Activated naive CD8-positive, alpha-beta T cell treated with anti-CD3 and anti-CD28 coated beads, Interleukin-2, amount 50 U/mL, for 24 hours (primary cell): ENCODE measurements at places on chromosomes 7 and 10.

GRCh38 chr10:987620-987869, 689 bp upstream of the GTPBP4 start:
- DNase-seq = no peak

- no peak for DNase-seq
Observed at GRCh38 chr7:138755842-138756590, 41.8 kb upstream of the TMEM213 start.

GRCh38 chr7:143049362-143049761, 2.8 kb upstream of the OR6V1 start:
- DNase-seq = no peak

DNA sequence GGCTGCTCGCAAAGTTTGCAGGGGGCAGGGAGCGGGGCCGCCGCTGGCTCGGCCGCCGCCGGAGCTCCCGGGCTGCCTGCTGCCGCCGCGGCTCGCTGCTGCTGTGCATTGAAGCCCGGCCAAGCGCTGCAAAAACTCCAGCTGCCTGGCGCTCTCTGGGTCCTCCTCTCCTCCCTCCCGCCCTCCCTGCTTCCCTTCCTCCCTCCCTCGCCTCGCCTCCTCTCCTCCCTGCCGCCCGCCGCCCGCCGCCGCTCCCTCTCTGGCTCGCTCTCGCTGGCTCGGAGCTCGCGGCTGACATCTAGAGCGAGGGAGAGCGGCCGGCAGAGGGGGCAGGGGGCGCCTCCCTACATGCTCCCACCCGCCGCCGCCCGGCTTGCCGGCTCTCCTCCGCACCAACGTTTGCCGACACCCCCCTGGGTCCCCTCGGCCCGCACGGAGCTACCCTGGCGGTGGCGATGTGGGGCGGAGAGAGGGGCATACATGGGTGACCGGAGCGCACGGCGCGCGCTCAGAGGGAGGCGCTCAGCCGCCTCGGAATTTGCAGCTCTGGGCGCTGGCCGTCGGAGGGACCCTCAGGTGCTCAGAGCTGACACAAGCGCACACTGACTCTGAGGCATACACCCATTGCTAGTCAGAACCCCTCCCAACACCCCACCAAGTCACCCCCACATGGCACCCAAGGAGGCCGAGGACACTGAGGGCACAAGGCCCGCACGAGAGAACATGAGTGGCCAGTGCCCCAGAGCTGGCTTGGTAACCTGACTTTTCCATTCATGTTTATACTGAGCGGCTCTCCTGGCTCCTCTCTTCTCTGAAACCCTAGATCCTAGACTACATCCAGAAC, 1.2 kb upstream of the PLXNA4 start:
- DNase-seq = no peak

GRCh38 chr7:107405559-107405958, 64.3 kb upstream of the GPR22 start:
- no peak for DNase-seq

DNA sequence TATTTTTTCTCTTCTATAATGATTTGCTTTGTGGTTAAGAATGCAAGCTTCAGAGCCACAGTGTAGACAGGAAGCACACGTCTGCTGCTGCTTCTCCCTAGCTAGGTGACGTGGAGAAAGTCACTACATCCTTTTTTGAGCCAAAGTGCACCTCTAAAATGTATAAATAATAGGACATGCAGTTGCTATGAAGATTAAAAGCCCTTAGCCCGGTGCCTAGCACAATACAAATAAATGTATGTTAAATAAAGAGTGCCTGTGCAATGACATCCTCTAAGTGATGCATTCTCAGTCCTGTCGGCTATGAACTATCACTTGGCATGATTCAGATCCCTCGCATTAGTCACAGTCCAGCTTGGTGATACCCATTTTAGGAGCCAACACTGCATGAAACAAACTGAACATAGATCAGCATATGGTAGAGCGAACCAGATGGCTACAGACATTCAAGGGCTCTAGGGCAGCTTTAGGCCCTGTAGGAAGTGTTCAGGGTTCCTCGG, 4.8 kb upstream of the TRDMT1 start:
- DNase-seq = no peak

GRCh38 chr10:44316187-44316921, 68.5 kb downstream of the CXCL12 start:
- DNase-seq = peak; percentile 22

DNA sequence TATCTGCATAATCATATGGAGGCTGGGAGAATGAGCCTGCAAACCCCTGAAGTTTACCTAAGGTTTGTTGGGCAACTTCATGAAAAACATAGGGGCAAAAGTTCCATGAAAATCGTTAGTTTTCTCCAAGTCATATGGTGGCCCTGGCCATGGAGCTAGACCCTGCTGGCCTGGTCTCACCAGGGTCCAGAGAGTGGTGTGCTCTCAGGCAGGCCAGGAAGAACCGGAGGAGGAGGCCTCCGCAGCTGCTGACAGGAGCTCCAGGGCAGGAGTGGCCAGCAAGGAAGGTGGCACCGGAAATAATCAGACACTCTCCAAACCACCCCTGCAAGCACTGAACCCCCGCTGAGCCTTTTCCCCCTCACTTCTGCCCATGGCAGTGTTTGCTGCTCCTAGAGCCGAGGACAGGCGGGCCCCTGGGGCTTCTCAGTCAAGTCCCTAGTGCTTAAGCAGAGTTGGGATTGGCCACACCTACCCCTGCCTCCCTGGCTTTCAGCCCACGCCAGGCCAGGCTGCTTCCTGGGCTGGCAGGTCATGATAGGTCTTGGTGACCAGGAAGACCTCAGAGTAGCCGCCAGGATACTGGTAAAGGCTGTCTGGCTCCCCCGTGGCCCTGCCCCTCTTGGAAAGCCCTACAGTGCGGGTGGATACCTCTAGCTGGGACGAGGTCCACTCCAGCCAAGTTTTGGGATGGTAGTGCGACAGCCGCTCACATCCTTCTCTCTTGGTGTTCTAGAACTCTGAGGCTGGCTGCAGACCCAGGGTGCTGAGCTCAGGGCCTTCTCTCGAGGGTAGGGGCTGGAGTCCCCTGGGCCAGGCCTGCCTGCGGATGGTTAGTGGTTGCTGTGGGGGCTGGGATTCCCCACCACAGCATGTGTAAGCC, 242.8 kb downstream of the MGMT start:
- DNase-seq = no peak

- DNase-seq = no peak
Observed at GRCh38 chr10:114095559-114096337, 52.1 kb downstream of the ADRB1 start.

GRCh38 chr7:134071355-134072331, 55.5 kb upstream of the LRGUK start:
- DNase-seq = no peak

DNA sequence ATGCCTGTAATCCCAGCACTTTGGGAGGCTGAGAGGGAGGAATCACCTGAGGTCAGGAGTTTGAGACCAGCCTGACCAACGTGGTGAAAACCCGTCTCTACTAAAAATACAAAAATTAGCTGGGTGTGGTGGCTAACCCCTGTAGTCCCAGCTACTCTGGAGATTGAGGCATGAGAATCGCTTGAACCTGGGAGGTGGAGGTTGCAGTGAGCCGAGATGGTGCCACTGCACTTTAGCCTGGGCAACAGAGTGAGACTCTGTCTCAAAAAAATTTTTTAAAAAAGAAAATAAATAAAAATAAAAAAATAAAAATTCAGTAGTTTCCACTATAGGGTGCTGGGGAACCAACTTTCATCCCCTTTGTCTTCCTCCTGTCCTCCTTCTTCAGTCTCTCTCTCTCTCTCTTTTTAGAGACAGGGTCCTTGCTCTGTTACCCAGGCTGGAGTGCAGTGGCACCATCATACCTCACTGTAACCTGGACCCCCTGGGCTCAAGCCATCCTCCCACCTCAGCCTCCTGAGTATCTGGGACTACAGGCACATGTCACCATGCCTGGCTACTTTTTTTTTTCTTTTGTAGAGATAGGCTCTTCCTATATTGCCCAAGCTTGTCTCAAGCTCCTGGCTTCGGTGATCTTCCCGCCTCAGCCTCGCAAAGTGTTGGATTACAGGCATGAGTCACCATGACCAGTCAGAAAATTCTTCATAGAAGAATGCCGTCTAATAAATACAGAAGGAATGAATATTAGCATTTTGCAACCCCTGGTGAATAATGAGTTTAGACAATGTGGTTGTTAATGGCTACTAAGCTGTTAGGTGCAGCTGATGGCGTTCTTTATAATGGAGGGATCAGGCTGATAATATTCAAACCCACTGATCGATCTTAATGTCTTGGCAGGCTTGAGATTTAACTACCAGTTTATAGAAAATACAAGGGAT, 20.6 kb downstream of the RBM20 start:
- no peak for DNase-seq

GRCh38 chr7:22441157-22441556, 58.8 kb downstream of the STEAP1B start:
- DNase-seq = no peak

- DNase-seq = no peak
Observed at GRCh38 chr10:98377001-98377400, 38.0 kb downstream of the PYROXD2 start.

DNA sequence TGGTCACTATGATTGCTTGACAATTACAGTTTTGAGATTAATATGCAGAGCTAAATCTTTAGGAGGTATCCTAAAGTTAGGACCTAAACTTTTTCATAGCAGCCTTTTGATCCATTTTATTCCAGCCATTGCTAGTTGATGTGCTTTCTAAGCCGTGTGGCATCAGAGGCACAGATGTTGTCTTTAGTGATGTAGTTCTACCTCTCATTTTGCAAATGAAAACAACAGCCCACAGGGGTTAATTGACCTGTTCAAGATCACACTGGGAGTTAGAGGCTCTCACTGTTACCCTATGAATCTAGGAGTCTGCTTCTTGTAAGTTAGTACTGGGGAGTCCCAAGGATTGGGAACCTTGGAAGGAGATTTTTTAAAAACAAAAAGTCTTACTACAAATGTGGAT, 10.6 kb downstream of the AUTS2 start:
- no peak for DNase-seq

- no peak for DNase-seq
Observed at GRCh38 chr10:9175200-9175599, 1120.7 kb downstream of the GATA3 start.

DNA sequence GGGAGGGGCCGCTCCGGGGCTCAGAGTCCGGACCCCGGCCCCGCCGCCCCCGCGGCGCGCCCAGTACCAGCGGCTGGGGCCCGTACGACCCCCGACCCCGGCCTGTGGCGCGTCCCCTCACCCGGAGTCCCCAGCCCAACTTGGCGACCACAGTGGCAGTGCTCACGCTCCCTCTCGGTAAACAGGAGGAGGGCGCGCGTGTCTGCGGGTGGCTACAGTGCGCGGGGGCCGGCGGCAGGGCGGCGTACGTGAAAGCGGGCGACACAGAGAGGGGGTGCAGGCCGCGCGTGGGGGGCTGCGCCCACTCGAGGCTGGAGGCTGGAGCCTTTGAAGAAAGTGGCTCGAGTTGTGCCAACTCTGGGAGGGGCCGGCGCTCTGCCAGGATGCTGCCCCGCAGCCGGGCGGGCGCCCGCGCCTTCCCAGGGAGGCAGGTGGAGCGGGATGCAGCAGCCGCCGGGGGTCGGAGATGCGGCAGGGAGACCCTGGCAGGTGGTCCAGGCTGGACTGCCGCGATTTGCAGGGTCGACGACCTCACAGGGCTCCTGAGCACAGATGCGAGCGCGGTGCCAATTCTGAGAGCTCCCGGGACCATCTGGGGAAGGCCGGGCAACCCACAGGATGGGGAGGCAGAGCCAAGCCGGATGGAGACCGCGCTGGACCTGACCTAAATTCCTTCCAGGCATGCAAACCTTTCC, 655 bp downstream of the PTPRE start:
- peak; percentile 20 for DNase-seq

- no peak for DNase-seq
Observed at GRCh38 chr10:17586821-17587234, 30.3 kb downstream of the HACD1 start.

DNA sequence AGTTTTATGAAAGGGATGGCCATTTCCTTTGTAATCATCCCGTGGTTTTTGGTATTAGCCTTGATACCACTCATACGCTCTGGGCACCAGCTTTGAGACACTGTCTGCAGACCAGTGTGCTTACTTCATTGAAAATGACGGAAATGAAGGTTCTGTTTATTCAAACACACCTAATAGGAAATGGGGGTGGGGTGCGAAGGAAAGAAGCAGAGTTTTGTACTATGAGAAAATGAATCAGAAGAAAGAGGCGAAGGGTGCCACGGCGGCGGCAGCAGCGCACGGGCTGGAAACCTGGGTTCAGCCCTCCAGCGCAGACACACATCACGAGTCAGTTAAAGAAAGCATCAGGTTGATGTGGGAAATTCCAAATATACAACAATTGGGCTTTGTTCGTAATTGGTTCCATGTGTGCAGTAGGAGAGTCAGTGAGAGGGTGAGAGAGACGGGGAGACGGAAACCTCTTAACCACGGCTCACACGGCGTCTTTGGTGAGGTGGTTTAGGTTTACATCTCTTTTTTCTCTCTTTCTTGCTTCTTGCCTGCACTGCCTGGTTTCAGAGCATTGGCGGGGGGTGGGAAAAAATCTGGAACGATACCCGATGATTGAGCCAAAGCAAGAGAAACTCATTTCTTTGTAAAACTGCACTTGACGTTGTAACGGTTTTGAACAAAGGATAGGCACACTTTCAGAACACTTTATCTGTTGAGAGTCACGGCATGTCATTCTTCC, 321.2 kb downstream of the FRMD4A start:
- peak; percentile 66 for DNase-seq

GRCh38 chr7:43565786-43566185, 17.1 kb upstream of the STK17A start:
- DNase-seq = no peak

DNA sequence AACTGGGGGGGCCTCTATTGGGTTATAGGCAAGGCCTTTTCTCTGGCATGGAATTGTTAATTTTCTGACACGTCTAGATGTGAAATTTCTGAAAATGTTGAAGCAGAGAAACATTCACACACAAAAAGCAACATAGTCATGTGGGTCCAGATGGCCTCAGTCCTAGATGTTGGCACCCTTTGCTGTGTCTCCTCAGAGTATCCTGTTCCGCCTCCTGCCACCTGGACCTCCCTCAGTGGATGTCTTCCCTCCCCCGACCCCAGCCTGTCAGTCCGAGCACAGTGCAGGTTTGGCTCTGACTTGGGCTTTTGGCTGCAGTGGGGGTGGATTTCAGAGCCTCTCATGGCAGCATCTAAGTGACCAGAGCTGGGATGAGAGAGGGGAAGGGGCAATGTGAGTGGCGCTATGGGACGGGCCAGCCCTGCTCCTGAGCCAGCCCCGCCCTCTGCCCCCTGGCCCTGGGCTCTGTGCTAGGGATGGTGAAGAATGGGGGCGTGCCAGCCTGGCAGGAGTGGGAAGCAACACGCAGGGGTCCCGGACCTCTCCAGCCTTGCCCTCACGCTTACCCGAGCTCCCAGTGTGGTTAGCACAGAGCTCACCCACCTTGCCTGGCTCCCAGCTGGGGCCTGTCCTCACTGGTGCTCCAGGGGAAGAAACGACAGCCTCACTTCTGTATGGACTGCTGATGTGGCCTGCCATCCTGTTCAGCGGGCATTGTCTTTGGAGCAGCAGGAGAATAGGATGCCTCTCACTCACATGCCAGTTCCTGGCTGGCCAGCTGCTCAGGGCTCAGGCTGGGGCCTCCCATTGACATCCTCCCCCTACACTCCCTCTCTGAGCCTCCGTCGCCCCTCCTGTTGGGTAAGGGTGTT, 6.2 kb downstream of the ATP6V0E2 start:
- DNase-seq = no peak
